ENCODE measurements at places on chromosomes 6 and 20.

DNA sequence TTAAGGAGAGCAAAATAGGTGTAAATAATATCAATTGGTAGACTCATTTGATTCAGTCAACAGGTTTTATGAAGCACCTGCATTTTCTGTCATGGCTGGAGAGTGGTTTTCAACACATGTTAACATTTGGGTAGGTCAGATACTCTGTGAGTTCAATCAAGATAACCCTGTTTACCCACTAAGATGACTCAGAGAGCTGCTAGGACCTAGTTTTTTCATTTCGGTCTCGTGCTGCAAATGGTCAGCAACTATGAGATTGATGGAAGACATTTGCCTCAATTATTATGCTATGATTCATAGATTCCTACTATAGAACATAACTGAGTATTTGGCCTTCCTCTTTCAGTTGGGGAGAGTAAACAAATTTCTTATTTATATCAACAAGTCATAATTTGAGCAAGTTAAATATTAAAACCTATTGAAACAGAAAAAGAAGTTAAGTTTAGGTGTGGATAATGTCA, 391.4 kb upstream of the CITED2 start:
- DNase-seq: no peak

DNA sequence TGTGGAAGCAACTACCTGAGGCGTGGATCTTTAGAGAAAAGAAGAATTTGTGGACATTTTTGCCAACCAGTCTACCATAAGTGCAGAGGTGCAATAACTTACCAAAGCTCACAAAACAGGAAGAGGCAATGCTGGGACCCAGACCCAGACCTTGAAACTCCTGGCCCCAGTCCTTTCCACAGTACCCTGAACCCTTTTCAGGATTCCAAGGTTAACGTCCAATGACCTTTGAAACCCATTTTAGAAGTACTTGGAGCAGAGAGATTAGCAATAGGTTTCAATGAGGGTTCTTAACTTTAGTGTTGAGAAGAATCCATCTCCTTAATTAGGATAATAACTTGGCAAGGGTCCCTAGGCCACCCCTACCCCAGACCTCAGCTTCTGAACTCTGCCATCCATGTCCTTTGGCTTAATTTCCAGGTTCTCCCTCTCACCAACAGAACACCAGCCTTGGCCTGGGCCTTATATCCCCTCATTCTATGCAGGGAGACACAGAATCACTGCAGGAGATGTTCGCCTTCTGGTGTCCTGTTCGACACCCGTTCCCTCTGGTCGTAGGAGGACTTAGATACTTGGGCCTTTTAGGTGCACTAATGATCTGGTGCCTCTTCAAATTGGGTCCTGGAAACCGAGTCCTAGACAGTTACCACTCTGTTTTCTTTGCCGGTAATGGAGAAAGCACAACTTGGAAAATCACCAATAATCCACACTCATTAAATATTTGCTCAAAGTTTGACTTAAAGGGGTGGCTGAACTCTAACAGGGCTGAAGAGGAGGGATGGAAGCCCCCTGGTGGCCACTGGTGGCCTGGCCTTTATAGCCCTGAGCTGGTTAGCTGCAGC, 40.6 kb downstream of the ISM1 start:
- peak; percentile 40 for DNase-seq

DNA sequence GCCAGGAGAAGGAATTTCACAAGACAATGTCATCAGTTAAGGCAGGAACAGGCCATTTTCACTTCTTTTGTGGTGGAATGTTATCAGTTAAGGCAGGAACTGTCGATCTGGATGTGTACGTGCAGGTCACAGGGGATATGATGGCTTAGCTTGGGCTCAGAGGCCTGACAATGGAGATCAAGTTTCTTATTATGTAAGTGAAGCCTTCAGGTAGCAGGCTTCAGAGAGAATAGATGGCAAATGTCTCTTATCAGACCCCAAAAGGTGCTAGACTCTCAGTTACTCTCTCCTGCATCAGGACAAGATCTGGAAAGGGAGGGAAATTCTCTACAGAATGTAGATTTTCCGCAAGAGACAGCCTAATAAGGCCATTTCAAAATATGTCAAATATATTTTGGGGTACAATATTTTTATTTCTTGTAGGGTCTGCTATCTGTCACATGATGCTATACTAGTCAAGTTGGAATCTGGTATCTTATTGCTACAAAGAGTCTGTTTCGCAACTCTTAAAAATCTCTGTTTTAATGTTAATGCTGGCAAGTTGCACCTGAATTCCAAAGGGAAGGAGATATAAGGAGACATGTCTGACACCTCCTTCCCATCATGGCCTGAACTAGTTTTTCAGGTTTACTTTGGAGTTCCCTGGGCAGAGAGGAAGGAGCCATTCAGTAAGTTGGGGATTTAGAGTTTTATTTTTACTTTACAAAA, 48.8 kb downstream of the TRDN start:
- no peak for DNase-seq

GRCh38 chr6:37123957-37124729, 45.8 kb upstream of the PIM1 start:
- DNase-seq: no peak

DNA sequence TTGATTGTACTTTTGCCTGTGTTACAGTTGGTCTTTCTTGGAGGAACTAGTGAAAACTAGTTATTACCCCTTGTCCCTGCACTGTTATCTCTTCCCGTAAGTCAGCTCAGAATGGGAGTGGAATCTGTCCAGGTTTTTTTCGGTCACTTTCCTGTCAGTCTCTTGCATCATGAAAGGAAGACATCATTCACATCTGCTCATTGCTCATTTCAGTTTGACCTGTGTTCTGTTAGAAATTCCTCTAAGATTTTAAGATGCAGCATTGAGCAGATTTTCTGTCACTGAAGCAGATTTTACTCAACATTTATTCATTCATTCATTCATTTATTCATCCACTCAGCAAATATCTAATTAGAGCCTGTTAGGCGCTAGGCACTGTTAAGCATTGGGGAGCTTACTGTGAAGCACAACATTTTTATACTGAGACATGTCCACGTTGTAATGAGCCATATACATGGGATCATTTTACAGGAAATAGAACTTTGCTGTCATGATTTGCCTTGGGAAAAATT, 33.1 kb upstream of the HINT3 start:
- DNase-seq: no peak

DNA sequence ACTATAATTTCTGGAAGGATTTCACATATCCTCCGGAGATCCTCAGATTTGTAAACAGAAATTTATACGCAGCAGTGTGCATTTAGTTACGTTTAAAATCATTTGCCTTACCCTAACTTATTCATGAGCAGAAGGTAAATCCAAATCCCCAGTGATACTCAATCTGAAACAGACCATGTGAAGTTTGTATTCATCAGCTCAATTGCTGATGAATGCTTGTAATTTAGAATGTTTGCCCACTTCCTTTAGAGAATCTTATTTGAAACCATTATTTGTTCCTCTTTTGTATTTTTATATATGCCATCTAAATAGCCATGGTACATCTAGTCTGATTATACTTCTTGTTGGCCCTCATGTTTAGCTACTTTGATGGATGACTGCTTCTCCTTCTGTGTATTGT, 15.4 kb downstream of the TAAR1 start:
- no peak for DNase-seq

GRCh38 chr6:136683209-136683941, 108.9 kb downstream of the MAP3K5 start:
- no peak for DNase-seq

DNA sequence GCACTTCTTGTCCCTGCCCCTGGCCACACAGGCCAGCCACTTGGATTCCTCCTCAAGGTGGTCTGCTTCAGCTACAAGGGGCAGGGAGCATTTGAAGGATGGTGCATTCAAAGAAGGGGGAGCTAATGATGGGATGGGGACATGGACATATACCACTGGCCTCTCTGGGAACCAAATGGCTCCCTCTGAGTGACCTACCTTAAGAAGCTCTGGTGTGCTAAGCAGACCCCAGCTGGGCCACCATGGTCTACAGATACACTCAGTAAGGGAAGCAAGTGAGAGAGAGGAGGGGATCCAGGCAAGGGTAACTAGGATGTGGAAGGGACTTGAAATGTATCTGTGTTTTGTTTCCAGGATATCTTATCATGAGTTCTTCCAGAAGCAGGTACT, 62.4 kb downstream of the TTI1 start:
- no peak for DNase-seq

- no peak for DNase-seq
These were observed 99.0 kb upstream of the KCNG1 start for GRCh38 chr20:51121901-51122412.

GRCh38 chr6:47377971-47378370, 68.3 kb upstream of the TNFRSF21 start:
- DNase-seq: no peak

GRCh38 chr6:145836170-145836569, 21.6 kb upstream of the FBXO30 start:
- DNase-seq: no peak

DNA sequence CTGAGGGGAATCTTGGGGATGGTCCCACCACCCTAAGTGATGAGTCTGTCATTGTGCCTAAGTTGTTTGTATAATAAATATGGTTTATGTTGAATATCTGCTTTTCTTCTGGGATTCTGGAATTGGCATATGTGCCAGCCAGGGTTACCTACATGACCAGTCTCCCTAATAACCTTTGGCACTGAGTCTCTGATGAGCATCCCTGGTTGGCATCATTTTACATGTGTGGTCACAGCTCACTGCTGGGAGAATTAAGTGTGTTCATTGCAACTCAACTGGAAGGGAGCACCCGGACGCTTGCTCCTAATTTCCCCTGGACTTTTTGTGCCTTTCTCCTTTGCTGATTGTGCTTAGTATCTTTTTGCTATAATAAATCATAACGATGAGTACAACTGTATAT, 8.1 kb downstream of the SMAP1 start:
- no peak for DNase-seq

- DNase-seq: no peak
These were observed 147.6 kb upstream of the FAM83B start for GRCh38 chr6:54698974-54699373.

DNA sequence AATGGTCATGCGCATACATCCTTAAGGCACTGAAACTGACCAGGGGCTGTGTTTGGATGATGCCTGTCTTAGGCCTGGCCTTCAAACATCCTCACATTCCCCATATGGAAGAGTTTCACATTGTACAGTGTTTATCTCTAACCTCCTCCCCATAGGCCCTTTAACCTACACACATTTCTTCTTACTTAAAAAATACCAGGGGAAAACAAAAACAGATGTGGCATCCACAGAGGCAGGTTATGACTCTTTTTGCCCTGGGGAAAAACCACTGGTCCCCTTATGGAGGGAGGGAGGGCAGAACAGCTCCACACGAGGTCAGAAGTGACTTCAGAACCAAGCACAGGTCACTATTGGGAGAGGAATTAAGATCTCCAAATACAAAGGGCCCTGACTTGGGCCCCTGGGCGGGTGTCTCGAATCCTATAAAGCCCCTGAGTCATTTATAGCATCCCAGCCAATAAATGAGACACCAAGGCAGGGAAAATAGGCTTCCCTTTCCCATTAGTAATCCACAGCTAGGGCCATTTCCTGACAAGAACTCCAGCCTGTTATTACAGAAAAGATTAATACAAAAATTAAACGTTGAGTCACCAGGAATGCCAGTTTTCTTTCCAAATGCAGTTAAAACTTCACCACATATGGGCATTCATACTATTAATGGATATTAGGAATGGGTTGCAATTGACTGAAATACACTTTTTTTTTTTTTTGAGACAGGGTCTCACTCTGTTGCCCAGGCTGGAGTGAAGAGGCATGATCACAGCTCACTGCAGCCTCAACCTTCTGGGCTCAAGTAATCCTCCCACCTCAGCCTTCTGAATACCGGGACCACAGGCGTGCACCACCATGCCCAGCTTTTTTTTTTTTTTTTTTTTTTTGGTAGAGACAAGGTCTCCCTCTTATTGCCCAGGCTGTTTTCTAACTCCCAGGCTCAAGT, 107.2 kb downstream of the ATP9A start:
- DNase-seq: peak; percentile 71

GRCh38 chr6:5486214-5486613, 224.9 kb downstream of the FARS2 start:
- DNase-seq: no peak

DNA sequence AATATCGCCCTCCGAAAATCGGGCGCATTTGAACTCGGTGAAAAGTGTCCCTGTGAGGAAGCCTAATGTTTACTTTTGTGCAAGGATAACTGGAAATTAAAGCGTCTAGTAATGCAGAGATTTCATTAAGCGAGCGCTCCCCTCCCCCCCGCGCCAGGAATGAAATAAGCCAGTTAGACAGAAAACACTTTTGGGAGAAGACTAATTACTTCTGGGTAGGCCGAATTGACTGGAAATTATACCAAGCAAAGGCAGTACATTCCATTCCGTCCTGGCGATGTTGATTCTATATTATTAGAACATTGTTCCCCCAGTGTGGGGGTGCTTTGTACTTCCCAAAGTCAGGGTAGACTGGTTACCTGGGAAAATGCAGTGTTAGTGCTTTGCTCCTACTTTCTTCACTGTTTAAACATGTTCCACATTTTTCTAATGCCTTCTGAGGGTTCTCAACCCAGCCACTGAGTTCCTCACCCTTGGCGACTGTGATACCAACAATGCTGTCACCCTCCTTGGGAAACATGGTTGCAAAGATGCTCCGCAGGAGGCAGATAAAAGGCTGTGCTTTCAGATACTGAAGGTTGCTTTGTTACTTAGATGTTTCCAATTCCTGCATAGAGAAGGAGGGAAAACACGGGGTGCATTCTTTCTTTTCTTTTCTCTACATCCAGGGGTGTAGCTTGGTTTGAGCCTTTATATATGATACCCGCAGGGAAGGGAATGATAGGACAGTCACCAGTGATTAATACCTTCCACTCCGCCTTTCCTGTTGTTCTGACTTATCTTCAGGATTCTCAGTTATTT, 2.6 kb downstream of the GJA1 start:
- DNase-seq: no peak

DNA sequence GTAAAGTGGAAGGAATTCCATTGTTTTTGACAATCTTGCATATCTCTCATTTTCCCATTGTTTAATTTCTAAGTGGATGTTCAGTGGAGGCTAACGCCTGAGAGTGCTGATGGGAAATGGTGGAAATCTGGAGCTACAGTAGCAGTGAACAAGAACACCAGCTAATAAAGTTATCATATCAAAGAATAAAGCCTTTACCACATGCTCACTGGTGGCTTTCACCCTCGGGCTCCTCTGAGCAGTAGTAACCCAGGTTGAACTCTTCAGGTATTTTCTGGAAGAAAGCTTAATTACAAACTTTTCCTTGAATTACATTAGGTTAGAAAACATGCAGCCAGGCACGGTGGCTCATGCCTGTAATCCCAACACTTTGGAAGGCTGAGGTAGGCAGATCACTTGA, 10.4 kb upstream of the ACAT2 start:
- no peak for DNase-seq

GRCh38 chr6:150813993-150814359, 51.5 kb upstream of the MTHFD1L start:
- no peak for DNase-seq

- DNase-seq: no peak
These were observed 57.7 kb downstream of the TMEM242 start for GRCh38 chr6:157265635-157266034.

DNA sequence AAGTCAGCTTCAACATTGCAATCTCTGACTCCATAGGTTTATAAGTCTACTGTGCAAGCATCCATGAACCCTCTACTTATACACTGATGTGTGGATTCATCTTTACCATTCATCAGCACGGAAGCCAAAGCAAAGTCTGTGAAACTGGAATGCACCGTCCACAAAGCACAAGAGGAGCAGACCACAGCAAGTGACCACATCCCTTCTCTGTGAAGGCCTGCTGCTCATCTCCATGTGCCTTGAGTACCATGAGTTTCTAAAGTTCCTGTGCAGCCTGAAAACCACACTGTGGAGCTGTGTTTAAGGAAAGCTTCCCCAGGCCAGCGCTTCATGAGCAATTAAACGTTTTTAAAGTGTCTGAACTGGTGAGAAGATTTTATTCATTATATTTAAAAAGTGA, 20.0 kb downstream of the GABRR1 start:
- no peak for DNase-seq

- peak; percentile 58 for DNase-seq
These were observed 34.4 kb downstream of the DSE start for GRCh38 chr6:116405138-116405537.

Measured in fibroblast of the conjunctiva (primary cell).